Brain (organoid and tissue), 16 donors: ENCODE measurements at places on chromosomes 4 and X.

DNA sequence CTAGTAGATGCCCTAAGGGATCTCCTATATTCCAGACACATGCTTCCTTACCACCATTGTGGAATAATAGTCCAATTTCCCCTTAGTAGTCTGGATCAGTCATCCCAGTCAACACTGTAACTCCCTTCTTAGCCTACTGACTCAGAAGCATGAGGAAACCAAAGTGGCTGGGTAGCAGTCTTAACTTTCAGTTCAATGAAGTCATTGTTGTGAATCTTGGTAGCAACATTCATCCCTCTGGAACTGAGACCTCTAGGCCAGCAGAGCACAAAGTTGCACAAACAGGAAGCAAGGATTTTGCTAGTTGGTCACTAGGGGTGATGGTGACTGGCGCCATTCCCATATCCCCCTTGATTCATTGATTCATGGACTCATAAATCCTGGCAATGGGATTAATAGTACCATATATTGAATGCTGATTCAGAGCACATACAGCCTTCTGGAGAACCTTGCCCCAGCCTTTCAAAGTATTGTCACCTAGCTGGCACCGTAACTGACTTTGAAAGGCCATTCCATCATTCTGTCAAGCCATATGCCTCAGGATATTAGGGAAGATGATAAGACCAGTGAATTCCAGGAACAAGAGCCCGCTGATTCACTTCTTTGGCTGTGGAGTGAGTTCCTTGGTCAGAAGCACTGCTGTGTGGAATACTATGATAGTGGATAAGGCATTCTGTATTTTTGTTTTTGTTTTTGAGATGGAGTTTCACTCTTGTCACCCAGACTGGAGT, 19.7 kb upstream of the GPAT3 start:
- DNase-seq = no peak

- DNase-seq = no peak
These were observed 73.3 kb downstream of the SOX3 start for GRCh38 chrX:140431521-140431920.

DNA sequence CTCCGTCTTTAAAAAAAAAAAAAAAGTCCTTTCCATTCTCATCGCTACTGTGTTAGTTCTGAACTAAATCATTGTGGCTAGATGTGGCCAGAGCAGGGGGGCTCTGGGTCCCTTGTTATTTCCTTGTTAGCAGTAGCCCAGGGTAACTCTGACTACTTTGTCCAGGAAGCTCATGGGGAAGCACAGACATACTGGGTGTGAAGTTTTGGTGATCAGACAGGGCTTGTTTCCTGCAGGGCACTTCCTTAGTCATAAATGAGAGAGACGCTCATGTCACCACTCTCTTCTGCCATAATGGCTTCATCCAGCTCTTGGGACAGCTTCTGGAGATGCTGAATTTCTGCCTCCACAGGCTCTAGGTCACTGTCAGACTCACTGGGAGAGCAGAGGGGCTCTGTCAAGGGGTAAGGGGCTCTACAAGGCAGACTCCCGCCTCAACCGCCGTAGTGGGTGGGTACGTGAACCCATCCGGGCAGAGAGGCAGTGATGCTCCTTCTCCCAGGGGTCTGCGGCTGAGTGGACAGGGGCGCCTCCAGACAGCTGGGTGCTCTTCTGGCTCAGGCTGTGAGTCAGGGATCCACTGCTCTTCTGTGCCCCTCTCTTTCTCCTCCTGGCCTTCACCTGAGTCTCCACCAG, 12.9 kb downstream of the STIM2 start:
- no peak for DNase-seq

DNA sequence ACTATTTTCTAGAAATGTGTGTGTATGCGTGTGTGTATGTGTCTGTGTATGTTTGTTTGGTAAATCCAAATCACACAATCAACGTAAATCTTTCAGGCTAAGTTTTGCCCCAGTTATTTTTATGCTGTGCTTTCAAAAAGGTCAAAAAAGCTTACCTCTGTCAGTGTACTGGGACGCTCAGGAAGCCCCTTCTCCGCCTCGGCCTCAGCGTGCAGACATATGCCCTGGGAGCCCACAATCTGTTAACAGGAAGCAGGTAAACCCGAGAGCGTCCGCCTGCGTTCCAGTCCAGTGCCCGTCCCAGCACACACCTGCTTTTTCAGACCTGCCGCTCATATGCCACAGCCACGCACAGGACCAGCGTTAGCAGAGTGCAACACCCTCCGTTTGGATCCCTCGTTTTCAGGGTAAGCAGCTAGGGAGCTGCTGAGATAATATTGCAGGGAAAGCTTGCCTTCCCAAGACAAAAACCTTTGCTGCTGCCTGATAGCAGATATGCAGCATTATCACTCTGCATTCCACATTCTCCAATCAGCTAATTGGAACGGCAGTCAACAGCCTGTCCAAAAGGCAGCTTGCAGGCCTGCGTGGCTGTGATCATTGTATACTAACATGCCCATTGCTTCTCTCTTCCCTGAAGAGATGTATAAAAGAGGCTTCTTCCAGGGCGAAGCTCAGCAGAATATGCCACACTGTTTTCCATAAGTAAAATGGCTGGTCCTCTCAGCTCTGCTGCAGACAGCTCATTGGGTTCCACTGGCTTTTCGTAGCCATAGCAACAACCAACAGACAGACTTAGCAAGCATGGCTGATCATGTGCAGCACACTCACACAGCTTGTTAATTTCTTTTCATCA, at the start of gene SORBS2:
Gene SORBS2, minus strand, starts transcription at position 686 of the 856 bp plus-strand sequence. CDS start 121,623 bp downstream, outside the sequence.
- peak; percentile 95 for DNase-seq

GRCh38 chr4:165522050-165522449, 143.2 kb downstream of the CPE start:
- no peak for DNase-seq

GRCh38 chrX:129678614-129679195, 23.9 kb upstream of the APLN start:
- DNase-seq = peak; percentile 6

DNA sequence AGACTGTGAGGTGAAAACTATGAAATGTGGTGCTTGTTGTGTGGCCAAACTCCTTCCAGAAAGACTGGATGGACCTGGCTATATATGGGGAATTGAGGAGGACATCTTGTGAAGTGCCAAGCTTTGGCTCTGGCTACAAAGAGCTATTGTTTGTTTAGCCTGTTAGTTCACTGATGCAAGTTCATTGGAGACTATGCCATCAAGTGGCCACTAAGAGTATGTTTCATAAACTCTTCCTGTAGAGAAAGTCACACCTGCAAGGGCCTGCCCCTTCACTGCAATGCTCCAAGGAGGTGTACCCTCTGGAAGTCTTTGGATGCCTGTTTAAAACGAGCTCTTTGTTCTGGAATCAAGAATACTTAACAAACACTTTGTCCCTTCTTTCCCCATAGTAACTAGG, 382.0 kb downstream of the GABRG1 start:
- no peak for DNase-seq

DNA sequence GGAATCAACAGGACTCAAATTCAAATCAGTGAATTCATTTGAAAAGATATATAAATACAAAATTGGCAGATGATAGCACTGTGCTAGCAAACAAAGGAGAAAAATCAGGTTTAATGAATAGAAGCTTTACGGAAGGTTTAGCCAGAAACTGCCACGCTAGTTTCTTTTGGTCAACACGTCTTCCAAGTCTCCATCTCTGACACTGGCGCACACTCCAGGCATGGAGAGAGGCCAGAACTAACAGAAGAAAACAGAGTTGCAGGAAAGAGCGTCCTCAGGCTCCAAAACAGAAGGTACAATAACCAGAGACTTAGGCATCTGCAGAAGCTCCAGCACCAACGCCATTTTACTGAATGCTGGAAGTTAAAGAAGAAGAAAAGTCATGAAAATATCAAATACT, 497.3 kb upstream of the FRG1 start:
- DNase-seq = peak; percentile 9

GRCh38 chr4:18749391-18749790, 727.8 kb upstream of the LCORL start:
- DNase-seq = no peak

GRCh38 chrX:53449632-53450031, 15.5 kb upstream of the HSD17B10 start:
- no peak for DNase-seq

DNA sequence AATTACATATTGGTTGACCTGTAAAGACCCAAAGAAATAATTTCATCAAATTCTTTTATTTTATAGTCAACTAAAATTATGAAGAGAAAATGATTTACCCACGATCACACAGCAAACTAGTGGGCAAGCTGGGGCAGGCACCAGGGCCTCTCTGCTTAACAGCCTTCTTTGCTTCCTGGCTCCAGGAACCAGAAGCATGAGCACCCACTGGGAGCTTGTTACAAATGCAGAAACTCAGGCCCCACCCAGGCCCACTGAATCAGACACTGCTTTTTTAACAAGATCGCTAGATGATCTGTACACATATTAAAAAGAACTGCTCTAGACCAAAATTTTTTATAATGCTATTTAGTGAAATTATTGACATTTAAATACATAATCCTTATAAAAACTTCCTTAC, 95.0 kb downstream of the GEMIN8 start:
- DNase-seq = no peak

GRCh38 chr4:99754756-99755155, 61.9 kb upstream of the DAPP1 start:
- DNase-seq = no peak

DNA sequence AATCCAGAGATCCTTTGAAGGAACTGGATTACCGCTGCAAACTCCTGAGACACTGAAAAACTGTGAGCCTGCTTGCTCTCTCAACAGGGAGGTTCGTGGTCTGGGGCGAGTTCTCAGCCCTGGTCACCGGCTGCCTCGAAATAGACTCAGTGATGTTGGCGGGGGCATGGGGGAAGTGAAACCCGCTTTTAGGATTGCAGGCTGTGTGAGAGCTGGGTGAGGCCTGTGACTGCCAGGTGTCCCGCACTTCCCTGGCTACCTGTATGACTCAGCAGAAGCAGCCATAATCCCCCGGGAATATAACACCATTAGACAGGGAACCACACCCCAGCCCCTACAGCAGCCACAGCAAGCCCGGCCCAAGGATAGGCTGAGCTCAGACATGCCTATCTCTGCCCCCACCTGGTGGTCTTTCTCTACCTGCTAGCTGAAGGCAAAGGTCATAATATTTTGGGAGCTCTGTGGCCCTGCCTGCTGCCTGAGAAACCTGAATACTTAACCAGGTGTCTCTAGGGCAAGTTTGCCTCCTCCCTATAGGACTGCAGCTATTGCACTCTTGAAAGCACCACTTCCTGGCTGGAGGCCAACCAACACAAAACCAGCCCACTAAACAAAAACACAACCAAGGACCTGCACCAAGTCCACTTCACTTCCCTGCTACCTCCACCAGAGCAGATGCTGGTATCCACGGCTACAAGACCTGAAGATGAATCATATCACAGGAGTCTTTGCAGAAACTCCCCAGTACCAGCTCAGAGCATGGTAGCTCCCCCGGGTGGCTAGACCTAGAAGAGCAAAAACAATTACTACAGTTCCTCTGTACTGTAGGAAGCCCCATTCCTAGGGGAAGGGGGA, 202.0 kb downstream of the RRAGB start:
- DNase-seq = no peak

GRCh38 chr4:144686921-144687320, 41.0 kb downstream of the HHIP start:
- no peak for DNase-seq

DNA sequence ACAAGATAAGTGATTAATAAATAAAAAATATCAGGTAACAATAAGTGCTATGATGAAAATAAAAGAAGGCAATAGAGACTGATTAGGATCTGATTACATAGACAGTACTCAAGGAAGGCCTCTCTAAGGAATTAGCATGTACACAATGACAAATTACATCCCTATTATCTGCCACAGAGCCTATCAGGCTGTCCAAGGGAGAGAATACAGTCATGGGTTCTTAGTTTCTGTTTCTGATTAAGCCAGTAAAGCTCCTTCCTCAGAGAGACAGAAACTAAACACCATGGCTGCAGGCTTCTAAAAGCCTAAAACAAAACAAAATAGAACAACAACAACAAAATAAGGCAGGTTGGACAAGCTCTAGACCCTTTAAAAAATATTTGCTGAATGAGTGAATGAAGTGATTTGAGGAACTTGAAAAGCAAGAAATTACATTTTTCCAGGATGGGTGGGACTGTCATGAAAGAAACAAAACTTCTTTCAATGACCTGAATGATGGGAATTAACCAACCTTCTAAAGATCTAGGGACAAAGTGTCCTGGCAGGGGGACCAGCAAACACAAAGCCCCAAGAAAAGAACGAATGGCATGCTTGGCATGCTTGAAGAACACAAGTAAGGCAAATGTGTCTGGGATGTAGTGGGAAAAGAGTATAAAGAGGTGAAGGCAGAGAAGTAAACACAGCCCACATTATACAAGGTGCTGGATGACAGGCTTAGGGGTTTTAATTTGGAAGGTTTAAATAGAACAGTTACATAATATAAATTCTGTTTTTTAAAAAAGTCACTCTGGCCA, 44.1 kb downstream of the NAA11 start:
- DNase-seq = no peak

- DNase-seq = no peak
These were observed 308.1 kb downstream of the SLC7A11 start for GRCh38 chr4:137934046-137934445.

GRCh38 chr4:36237366-36238313, 6.7 kb downstream of the ARAP2 start:
- DNase-seq = no peak

DNA sequence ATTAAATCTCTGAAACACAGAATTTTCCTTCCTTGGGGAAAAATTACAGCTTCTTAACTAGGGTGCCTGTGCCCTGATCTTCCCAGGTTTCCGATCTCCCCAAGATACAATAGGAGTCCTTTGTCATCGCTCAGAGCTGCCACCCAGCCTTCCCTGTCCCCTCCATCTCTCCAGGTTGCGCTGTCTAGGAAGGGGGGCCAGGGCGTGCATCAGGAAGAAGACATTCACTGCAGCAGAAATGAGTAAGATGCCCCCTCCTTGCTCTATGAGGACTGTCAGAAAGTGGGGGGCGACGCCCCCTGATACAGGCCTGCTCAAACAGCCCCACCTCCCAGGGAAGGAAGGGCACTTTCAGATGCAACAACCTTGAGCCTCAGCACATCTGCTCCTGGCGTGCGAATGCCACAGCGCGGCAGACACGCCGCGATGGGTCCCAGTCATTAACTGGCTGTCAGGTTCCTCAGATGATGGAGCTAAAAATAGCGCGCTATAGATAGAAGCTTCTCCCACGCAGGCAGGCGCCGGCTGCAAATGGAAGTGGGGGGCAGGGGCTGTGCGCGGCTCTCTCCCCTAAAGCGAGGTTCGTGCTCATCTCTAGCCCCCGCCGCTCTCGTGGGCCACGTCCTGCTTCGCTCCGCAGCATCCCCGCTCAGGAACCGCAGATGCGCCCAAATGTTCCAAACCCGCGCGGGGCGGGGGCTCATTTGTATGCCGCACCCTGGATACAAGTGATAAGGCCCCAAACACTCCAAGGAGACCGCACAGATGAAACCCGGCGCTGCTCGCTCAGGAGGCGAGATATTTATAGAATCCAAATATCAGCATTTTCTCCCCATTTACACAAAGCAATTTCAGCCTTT, 57.6 kb upstream of the LGI2 start:
- peak; percentile 88 for DNase-seq

- DNase-seq = no peak
These were observed 20.0 kb upstream of the TMEM128 start for GRCh38 chr4:4267981-4268380.

- no peak for DNase-seq
These were observed 40.0 kb downstream of the RIPPLY1 start for GRCh38 chrX:106862972-106863688.

- no peak for DNase-seq
These were observed 146.3 kb upstream of the ATP6AP2 start for GRCh38 chrX:40434443-40434842.
